NCI-H1092 (cell line): ENCODE measurements at places on chromosomes 4 and X.

DNA sequence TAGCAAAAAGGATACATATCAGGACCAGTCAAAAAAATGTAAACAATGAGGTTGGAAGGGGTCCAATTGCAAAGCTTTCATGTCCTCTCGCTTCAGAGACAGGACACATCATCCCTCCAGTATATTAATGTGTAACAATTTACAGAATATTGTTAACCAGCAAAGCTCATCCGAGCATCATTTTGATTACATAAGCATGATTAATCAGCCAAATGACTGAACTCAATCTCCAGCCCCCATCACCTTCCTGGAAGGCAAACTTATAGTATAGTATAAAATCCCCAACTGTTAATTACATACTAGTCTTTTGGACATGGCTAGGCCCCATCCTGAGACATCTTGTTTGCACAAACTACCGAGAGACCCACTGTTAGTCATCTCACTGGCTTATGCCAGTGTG is 77.6 kb upstream of the TRAM1L1 start:
- no peak for DNase-seq

DNA sequence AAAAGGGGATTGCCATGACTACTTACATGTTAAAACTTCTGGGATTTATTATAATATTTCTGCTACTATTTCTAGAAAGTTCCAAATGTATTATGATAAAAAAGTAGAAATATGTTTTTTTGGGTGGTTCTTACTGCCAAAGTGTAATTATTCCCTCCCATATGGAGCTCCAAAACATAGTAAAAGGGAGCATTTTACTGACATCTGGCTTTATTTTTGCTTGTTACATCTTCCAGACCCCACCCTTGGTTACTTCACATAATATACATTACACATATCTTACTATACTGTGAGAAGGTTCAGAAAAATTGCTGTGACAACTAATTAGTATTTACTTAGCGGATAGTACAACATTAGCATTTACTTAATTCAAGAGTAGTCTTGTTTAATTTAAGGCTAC is 205.1 kb upstream of the TLL1 start:
- no peak for DNase-seq

DNA sequence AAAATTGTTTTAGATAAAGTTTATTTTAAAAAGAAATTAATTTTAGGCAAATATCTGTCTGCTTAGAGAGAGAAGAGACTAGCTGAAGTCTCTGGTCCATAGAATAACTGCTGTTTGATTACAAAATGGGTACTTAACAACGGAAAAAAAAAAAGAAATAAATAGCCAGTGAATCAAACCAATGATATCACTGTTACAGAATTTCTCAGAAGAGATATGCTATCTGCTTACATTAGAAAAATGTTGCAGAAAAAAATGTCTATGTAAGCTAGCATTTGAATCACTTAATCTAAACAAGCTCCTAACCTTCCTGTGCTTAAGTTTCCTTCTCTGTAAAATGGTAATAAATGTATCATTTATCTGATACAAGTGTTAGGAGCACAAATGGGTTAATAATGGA is 189.9 kb downstream of the IL15 start:
- DNase-seq, result no peak

GRCh38 chrX:28889591-28890090 is 302.4 kb downstream of the IL1RAPL1 start:
- DNase-seq, result no peak

DNA sequence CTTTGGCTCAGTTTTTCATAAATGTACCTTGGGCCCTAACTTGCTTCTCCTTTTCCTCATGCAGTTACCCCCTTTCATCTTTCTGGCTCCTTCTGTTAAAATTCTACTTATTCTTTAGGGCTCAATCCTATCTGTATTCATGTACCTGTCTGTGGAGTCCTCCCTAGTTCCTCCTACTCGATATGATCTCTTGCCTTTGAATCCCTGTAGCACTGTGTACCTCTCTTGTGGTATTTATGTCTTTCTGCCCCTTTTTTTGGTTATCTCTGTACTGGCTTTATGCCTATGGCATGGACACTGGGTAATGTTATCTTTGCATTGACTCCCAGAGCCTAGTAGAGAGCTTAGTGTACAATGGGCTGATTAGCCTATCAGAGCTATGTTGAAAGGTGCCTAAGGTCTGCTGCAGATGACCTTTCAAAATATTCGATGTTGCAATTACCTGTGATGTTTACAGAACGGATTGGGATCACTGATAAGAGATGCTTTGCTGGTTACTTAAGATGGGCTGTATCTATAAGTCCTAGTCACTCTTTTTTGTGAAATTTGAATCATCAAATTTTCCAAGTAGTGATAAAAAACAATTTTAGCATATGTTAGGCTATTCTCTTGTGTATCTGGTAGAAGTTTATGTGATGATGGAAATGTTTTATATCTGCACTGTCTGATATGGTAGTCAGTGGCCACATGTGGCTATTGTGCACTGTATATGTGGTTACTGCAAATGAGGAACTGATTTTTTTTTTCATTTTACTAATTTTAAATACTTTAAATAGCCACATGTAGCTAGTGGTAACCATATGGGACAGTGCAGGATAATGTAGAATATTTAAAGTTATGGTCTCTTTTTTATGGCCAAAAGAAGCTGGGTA is 33.5 kb downstream of the TMEM164 start:
- DNase-seq, result no peak

GRCh38 chrX:88355252-88355651 is 391.8 kb upstream of the CPXCR1 start:
- no peak for DNase-seq

DNA sequence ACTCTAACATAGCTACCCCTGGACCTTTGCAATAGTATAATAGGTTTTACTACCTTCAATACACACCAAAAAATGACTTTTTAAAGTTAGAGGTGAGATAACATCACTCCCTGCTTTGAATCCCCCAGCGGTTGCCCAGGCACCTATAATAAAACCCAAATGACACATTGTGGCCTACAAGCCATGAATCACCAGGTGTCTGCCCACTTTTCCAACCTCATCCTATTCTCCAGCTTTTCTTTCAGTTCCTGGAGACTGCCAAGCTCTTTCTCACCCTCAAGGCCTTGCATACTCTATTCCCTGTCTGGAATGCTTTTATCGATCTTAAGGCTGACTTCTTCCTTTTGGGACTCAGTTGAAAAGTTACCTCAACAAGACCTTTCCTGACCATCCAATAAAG is 16.4 kb upstream of the PRSS48 start:
- DNase-seq, result no peak

GRCh38 chrX:130418066-130418465 is 16.3 kb downstream of the RBMX2 start:
- no peak for DNase-seq

- no peak for DNase-seq
Measured at GRCh38 chr4:137531168-137531985, 917 bp downstream of the PCDH18 start.

- DNase-seq, result no peak
Measured at GRCh38 chrX:103791826-103792485, 15.3 kb downstream of the PLP1 start.

- no peak for DNase-seq
Measured at GRCh38 chr4:126265888-126266287, 951.1 kb downstream of the FAT4 start.

DNA sequence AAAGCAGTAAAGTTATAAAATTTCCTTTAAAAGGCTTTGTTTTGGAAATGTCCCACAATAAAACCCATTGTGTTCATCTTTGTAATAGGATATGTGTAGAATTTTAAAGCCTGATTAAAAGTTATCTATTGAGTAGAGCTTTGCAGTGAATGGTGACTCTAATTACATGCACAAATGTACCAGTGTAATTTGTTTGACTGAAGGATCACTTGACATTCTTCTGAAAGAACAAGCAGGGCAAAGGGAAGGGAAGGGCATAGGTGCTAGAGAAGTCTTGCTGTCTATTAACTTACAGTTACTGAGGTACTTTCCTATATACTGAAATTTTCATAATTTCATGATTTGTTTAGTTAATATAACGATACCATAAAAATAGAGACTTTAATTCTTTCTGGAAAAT is 70.8 kb downstream of the STIM2 start:
- DNase-seq, result no peak

- no peak for DNase-seq
Measured at GRCh38 chrX:48927736-48928382, 9.0 kb upstream of the PIM2 start.

DNA sequence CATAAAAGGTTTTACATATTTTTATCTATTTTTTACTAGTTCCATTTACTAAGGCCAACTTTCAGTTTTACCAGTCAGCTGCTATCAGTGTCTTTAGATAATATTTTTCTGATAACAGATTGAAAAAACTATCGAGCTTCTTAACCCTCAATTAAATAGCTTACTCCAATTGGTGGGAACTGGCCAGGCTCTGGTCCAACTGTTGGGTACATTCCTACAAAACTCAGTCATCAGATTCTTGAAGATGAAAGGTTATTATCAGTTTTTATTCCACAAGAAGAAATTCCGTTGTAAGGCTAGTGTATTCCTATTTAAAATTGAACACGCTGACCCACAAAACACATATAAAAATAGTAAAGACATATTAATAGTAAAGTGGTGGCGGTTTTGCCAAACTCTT is 346.2 kb downstream of the MAPK10 start:
- no peak for DNase-seq

DNA sequence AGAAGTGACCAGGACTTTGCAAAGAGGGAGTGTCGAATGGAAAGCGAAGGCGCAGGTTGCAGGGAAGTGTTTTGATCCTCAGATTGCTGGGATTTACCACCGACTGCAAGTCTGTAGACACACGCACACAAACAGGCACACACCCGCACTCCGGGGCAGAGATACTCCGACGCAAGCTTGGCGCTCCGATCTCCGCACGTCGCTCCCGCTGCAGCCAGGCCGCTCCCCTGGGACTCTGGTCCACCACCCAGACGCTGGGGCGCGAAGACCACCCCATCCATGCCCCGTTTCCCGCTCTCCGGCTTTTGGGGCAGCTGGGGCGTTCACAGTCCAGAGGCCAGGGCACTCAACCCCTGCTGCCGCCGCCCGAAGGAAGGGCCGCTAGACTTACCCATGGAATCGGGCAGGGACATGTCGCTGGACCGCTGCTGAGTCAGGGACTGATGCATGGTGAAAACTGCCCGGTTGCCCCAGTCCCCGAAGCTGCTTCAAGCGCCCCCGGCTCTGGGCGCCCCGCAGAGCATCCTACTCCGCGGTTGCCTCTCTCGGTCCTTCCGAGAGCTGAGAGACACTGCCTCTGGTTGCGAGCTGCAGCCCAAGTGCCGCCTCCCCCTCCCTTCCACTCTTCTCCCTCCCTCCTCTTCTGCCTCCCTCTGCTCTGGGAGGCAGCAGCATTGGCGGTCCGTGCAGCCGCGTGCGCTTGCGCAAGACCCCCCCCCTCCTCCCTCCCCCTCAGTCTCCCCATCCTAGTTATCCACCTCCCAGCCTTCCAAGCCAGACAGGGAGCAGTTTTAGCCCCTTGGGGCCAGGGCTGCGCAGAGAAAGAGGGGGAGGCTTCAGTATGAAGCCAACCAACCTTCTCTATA is at the start of gene TMEM255A:
Gene TMEM255A, minus strand, starts transcription at position 601 of the 866 bp plus-strand sequence. Its CDS starts 152 bp downstream, at position 449.
- peak; percentile 24 for DNase-seq

DNA sequence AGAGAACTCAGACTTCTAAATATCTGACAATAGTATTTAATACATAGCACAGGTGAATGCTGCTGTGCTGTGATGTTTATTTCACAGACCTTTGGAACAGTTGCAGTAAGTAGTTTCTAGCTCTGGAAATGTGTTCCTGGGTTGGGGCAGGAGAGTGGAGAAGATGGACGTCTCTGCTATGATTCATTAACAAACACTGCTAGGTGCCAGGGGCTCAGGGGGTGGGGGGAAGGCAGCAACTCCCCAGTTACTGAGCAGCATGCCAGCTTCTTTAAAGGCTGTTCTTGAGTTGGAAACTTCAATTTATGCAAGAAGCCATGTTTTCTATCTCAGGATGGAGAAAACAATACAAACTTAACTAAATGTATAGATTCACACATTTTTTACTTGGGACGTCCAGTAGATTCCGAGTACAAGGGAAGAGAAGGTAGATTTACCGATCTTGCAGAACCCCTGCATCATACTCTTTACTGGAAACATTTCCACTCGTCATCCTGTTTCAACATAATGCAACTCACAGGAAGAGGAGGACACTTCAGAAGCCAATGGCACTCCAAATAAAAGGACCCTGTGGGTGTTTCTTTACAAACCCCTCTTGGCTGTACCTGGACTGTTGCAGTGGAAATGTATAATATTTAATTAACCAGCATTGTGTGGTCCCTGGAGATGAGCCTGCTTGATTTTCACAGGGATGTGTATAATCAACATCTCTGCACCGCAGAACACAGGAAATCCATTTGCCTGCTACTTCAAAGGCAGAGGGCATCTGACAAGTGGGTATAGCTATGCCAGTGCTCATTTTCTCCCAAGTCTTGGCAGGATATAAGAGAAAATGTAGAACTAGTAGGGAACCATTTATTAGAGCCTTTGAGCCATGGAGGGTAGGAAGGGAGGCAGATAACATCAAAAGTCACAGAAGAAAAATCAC is 171.4 kb downstream of the SH3KBP1 start:
- DNase-seq, result peak; percentile 25

DNA sequence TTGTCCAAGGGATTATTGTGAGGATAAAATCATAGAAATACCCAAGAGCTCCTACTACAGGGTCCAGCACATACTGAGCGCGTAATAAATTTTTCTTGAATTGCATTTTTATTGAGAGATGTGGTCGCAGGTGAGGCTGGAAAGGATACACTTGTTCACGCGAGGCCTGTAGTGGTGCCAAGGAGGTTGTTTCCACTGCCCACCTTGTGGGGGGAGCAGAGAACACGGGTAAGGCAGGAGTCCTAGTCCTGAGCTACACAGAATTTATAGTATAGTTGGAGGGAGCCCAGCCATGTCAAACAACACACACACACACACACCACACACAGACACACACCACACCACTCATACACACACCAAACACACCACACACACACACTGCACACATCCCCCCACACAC is 31.8 kb upstream of the CYP4V2 start:
- no peak for DNase-seq

DNA sequence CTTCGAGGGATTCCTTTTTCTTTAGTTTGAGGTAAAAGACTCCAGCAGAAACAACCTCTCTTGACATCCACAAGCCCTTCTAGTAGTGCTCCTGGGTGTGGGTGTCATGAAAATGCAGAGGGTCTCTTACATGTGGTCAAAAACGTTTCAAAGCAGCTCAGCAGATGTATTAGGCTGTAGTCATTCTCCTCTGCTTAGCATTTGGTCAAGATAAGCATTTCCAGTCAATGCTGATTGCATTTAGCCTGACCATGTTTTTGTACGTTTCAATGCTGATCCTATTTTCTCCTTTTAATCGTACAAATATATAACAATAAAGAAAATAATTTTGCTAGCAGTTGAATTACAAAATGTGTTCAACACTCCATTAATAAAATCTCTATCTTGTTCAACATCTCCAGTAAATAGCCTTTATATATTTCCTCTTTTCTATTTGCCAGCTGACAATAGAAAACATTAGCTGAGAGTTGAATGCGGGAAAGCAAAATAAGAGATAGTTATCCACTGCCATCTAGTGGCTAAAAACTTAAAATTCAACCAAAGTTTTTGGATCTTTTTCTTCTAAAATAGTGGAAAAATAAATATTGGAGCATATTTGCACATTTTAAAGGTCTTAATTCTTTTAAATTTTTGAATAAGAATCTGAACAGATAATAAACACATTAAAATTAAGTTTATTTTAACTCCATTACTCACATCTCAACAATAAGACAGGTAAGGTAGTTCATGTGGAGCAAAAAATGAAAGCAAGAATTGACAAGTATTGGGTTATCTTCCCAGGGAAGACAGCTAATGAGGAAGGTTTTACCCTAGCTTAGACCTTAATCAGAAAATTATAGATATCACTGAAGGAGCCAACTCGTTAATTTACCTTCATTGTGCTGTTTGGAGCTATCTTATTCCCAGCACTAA is 15.2 kb upstream of the PACRGL start:
- peak; percentile 42 for DNase-seq
